ENCODE measurements at places on chromosomes 12 and 14.

GRCh38 chr12:46266382-46266791 is 2.5 kb downstream of the SLC38A1 start:
- DNase-seq, result no peak

DNA sequence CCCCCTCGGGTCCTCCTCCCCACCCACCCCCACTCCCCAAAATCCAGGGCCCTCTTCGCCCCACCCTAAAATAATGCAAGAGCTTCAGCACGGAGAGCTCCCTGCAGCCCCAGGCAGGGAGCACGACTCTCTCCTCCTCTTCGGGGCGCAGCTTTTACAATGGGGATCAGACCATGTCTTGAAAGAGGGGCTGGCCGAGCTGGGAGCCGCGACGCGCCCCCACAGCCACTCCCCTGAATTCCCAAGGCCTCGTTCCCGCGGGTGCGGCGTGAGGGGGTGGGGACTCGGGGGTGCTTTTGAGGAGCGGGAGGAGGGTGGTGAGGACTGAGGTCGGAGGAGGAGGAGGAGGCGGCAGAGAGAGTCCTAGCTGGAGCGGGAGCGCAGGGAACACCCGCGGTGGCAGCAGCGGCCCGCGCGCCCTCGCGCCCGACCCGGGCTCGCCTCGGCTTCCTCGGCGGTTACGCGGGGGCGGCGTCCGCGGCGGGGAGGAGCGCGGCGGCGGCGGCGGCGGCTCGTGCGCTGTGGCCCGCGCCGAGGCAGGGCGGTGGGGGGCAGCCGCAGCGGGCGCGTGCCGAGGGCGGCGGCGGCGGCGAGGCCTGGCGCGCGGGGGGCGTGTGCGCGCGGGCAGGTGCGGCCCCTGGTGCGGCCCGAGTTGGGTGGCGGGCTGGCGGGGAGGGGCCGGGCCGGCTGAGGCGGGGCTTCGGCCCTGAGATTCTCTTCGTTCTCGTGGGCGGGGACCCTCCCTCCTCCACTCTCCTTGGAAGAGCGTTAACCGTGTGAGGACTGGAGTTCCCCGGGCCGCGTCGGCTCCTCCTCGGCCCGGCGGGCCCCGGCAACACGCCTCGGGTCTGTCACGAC is at the start of gene ANKS1B:
Gene ANKS1B, minus strand, starts transcription at position 666 of the 858 bp plus-strand sequence. CDS start 699 bp downstream, outside the sequence.
- no peak for DNase-seq

GRCh38 chr12:5102261-5102789 is 58.6 kb downstream of the KCNA5 start:
- DNase-seq, result no peak

DNA sequence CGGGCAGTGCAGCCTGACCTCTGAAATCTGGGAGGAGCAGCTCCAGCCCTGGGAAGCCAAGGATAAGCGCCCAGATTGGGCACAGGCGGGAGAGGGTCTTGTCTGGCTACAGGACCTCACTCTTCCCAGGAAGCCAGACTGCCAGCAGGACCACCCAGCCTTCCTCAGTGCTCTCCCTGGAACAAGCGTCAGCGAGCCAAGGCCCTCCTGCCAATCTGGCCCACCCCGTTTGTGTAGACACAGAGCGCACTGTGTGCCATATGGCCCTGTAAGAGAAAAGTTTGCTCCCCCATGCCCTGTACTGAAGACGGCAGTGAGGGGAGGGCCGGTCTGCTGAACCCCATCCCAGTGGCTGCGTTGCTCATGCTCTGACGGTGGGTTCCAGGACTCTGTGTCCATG is 1.2 kb upstream of the C14orf180 start:
- DNase-seq, result no peak

DNA sequence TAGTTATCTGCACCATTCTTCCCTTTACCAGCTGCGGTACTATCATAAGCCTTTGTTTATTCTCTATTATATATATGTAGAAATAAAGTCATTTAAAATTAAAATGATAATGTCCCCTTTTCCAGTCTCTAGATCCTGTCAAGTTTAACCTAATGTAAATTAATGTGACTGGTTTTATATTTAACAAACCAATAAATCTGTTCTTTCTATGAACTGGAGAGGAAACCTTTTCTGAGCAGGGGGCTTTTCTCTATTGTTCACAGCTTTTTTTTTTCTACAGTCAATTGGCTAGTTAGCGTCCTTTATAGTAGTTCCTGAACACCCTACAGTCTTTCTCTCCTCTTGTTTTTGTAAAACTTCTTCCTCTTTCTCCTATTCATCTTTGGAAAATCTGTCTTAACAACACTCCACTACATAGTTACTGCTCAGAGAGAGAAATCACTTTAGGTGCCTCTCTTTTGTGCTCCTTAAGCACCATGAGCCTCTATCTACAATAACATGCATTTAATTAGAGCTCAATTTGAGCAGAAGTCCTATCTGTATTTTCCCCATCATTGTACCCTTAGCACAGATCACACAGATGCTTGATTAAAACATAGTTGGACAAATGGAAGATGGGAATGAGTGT is 332.6 kb upstream of the SYT1 start:
- no peak for DNase-seq

DNA sequence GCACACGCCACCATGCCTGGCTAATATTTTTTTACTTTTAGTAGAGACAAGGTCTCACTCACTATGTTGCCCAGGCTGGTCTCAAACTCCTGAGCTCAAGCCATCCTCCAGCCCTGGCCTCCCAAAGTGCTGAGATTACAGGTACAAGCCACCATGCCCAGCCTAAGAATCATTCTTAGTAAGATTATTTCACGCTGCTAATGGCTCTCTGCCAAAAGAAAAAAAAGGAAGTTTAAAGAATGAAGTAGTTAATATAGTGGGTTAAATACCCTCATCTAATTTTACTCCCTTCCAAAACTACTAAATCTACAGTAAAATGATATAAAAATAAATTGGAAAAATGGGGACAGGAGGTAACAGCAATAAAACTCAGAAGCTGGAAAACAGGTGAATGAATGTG is 2.6 kb downstream of the ETFRF1 start:
- no peak for DNase-seq

- DNase-seq, result no peak
Measured at GRCh38 chr14:76954394-76955190, 73.9 kb downstream of the IRF2BPL start.

Measured in suprapubic skin (tissue), 4 donors.